Thoracic aorta (tissue), 2 donors: ENCODE measurements at places on chromosomes 2 and 18.

GRCh38 chr18:61771861-61772260, 120.9 kb downstream of the RNF152 start:
- no peak for DNase-seq

DNA sequence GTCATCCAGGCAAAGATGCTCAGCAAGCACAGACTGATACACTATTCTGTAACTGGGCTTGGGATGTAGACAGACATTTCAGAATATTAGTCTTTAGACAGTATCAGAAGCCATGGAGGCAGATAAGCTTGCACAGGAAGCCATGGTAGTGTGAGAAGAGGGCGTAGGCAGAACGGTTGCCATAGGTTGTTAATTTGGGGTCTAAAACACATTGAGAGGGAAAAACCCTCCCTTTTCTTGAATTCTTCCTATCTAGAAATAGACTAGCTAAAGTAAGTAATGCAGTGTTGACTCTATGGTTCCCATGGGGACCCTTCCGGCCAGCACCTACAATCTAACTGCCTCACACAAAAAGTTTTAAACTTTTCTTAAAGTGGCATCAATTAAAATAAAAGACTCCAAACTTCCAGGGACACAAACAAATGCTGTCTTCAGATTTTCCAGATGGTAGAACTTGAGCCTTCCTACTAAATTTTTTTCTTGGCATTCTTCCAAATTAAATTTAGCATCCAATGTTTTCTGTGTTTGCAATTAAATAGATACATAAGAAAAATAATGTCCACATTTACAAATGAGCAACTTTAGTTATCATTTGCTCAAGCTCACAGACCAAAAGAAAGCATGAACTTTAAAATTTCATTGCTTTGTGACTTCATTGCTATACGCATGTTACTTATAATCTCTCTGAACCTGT, 1.9 kb downstream of the PRKRA start:
- no peak for DNase-seq

- no peak for DNase-seq
These were observed 29.0 kb downstream of the EDAR start for GRCh38 chr2:108960006-108960405.

- DNase-seq = no peak
These were observed 59.0 kb upstream of the THOC1 start for GRCh38 chr18:326846-327245.

GRCh38 chr18:69948919-69949537, 1.4 kb upstream of the CD226 start:
- DNase-seq = peak; percentile 26
